Mesothelial cell of epicardium (in vitro differentiated cells): ENCODE measurements at places on chromosomes 1 and 21. TPM values are rescaled to one million over a fixed set of nuclear protein-coding genes. Genes with fewer than 3 reads are reported as not detected.

DNA sequence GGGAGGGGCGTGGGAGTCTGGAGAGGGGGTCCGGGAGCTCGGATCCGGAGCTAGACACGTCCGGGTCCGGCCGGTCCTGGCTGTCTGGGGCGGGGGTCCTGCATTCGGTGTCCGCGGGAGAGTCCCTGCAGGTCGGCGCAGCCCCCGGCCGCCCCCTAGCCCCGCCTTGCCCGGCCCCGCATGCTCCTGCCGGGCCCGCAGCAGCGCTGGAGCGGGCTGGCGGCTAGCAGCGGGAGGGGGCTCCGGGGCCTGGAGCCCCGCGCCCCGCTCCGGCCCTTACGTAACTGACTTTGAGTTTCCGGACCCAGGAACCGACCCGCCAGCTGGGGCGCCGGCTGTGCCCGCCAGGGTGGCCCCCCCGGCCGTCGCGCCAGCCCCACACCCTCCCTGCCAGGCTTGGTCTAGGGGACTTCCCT, 26.9 kb upstream of the EPB41 start:
- H3K4me1 ChIP-seq, result peaks cover 37% of the 10 kb centered on the region
- H3K4me3 ChIP-seq, result peak overlapping the region; percentile 89
- no peak overlapping the region for H3K27ac ChIP-seq
- DNase-seq, result peak; percentile 49

- H3K27me3 ChIP-seq, result peaks cover 41% of the 10 kb centered on the region
- no peak for DNase-seq
- peaks cover 44% of the 10 kb centered on the region for H3K4me1 ChIP-seq
- H3K36me3 ChIP-seq, result no peaks in the 10 kb centered on the region
- peak overlapping the region; percentile 98 for H3K27ac ChIP-seq
These were observed 5.5 kb downstream of the EFNA3 start for GRCh38 chr1:155083865-155084721.

Gene SPATA46
- total RNA-seq, result not detected in 3 replicates

DNA sequence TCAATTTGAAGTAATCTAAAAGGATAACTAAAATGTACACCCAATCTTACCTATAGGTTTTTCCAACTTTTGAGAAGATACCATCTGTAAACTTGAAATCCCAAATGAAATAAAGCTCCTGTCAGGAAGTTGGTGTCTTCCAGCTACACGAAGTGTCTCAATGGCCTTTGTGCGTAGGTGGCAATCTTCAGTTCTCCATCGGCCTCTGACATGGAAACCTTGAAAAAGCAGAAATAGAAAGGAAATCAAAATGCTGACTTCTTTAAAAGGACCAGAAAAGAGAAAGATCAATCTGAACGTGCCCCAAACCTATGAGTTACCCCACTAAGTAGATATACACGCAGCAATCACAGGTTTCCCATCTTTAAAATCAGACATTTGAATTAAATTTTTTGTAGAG, 10.0 kb downstream of the MKNK1 start:
- no peak overlapping the region for H3K4me3 ChIP-seq
- no peak overlapping the region for H3K27ac ChIP-seq
- H3K27me3 ChIP-seq, result no peaks in the 10 kb centered on the region
- H3K36me3 ChIP-seq, result peaks cover 23% of the 10 kb centered on the region
- no peak for DNase-seq
- H3K4me1 ChIP-seq, result no peaks in the 10 kb centered on the region

DNA sequence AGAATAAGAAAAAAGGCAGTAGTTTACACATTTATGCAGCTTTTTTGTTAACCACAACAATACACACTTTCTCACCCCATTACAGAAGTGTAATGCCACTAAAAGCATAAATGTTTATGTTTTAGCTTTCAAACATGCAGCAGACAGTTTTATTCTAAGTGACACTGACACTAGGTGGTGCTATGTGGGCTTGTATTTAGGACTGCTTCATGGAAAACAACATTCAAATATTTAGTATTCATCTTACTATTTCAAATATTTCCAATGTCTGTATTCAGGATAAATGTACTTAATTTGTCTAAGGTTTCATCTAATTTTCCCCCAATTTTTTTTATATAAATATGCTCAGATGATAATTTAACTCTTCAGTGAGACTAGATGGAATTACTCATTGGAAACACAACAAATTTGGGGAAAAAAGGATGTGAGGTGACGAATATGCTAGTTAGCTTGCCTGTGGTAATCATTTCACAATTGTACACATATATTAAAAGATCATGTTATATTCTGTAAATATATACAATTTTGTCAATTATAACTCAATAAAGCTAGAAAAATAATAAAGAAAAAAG, 71.4 kb downstream of the USP1 start:
- no peak for DNase-seq
- H3K4me3 ChIP-seq, result no peak overlapping the region
- H3K4me1 ChIP-seq, result no peaks in the 10 kb centered on the region
- H3K27me3 ChIP-seq, result no peaks in the 10 kb centered on the region
- H3K36me3 ChIP-seq, result peaks cover 19% of the 10 kb centered on the region
- no peak overlapping the region for H3K27ac ChIP-seq

Gene CCDC185
- total RNA-seq, result not detected in 3 replicates

DNA sequence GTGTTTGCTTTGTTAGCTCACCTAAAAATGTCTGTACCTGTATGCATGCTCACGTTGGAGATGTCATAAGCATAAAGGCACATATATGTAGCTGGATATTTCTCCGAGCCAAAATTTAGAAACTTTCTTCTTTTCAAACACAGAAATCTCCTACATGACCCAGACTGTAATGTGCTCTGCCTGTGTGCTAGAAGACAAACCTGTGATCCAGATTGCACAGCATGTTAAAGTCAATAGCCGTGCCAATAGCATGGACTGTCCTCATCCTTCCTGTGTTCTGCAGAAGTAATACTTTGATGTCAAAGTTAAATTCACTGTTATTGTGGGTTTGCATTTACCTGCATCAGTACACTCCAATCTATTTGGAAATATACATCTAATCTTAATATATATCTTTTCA, 346.2 kb upstream of the ZRANB2 start:
- no peaks in the 10 kb centered on the region for H3K27me3 ChIP-seq
- H3K27ac ChIP-seq, result no peak overlapping the region
- no peaks in the 10 kb centered on the region for H3K36me3 ChIP-seq
- peaks cover 2% of the 10 kb centered on the region for H3K4me1 ChIP-seq
- H3K4me3 ChIP-seq, result no peak overlapping the region

DNA sequence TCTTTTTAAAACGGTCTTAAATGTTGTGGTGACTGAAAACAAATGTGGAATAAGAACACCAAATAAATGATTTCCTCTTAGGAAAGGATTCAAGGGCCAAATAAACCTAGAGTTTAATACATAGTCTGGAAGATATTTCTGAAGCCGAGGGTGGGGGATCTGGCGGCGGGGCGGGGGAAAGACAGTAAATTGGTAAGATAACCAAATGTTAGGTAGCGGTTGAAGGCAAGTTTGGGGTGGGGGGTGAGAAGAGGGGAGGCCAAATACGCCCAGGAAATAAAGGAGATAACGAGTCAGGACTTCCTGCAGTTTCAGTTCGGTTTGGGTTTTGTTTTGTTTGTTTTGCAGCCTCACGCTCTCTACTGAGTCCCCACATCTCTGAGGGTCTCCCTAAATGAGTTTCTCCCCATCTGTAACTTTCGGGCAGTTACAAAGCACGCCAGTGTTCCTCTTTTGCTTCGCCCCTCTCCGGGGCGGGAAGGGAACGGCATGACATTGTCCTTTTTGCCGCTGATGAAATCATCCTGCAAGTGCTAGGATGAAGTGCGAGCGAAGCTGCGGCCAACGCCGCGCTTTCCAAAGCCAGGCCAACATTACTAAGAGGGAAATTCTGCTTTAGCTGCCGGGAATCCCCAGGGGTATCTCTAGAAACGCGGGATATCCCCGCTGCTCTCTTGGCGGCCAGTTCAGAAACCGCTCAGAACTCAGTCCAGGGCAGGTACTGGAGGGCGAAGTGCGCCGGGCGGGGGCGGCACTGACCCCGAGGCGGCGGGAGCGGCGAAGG, 844 bp downstream of the NIBAN1 start:
- peaks cover 14% of the 10 kb centered on the region for H3K4me1 ChIP-seq
- no peaks in the 10 kb centered on the region for H3K36me3 ChIP-seq
- H3K27me3 ChIP-seq, result peaks cover 53% of the 10 kb centered on the region
- DNase-seq, result peak; percentile 55
- H3K27ac ChIP-seq, result peak overlapping the region; percentile 28

Gene KIF26B
- total RNA-seq, result 63.3 to 69.7 TPM (median 64.9 TPM) in 3 replicates

Gene KRTAP21-2
- not detected in 3 replicates for total RNA-seq

Gene CYYR1
- total RNA-seq, result 19.3 to 20.8 TPM (median 20.2 TPM) in 3 replicates

Gene CDC42BPA
- total RNA-seq, result 36.8 to 44.4 TPM (median 43.2 TPM) in 3 replicates

Gene CLDN14
- not detected in 3 replicates for total RNA-seq

Gene ZNF593OS
- total RNA-seq, result not detected in 3 replicates

Gene RASAL2
- 35.0 to 35.7 TPM (median 35.5 TPM) in 3 replicates for total RNA-seq

Gene TRIM33
- total RNA-seq, result 66.9 to 72.3 TPM (median 71.3 TPM) in 3 replicates

DNA sequence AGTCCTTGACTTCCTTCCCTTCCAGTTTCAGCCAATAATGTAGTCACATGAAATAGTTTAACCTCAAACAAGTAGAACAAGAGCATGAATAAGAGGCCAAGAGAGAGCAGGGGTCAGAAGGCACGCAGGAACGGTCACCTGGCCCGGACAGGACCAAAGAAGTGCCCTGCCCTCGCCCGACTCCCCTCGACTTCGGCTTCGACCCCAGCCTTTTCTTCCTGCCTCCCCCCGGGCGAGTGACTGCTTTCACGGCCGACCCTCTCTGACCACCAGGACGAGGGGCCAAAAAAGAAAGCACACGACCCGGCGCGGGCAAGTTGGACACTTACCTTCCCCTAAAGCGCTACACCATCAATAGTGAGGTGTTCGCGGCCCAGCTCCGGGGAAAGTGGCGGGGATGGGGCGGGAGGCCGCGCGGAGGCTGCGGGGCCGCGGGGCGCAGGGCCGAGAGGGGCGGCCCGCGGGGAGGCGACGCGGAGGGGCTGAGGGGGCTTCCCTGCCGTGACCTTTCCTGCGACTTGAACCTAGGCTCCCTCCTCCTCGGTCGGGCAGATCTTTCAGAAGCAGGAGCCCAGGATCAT, 519 bp downstream of the RERE start:
- no peaks in the 10 kb centered on the region for H3K27me3 ChIP-seq
- peak overlapping the region; percentile 82 for H3K4me3 ChIP-seq
- H3K36me3 ChIP-seq, result no peaks in the 10 kb centered on the region

Gene LRRC53
- not detected in 3 replicates for total RNA-seq

DNA sequence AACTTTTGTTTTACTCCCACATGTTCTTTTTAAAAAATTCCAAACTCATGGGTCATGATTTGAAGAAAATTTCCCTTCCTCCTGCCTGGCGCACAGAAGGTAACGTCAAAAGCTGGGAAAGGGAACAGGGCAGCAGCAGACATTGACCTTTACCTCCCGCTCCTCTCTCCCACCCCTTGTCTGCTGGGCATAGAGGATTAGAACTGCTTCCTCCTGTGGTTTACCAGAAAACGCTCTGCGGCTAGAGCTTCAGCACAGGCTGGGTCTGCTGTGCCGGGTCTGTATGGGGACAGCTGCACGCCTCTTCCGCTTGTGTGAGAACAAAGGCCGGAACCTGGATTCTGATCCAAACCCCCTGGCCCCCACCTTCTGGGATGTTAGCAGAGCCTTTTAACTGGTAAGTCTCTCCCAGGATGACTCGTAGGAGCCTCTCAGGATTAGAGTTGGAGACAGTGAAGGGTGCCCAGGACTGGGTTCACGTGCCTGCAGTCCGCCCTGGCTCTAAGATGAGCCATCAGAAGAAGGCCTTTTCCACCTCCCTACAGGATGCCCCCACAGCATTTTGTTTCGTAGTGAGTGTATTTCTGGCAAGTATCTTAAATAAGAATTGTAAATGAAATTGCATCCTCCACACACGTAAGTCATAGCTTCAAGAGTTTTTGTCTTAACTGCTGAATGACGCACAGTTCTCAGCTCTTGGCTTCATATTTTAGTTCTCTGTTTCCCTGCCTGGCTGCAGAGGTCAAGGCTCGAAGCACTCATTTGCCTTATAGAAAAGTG, 5.2 kb downstream of the H6PD start:
- H3K27me3 ChIP-seq, result no peaks in the 10 kb centered on the region
- H3K4me3 ChIP-seq, result no peak overlapping the region
- H3K27ac ChIP-seq, result peak overlapping the region; percentile 78
- H3K36me3 ChIP-seq, result peaks cover 13% of the 10 kb centered on the region
- H3K4me1 ChIP-seq, result peaks cover 33% of the 10 kb centered on the region

GRCh38 chr1:209497729-209498128, 85.8 kb upstream of the CAMK1G start:
- no peak overlapping the region for H3K27ac ChIP-seq
- no peak overlapping the region for H3K4me3 ChIP-seq
- H3K27me3 ChIP-seq, result no peaks in the 10 kb centered on the region
- peaks cover 13% of the 10 kb centered on the region for H3K36me3 ChIP-seq
- peaks cover 5% of the 10 kb centered on the region for H3K4me1 ChIP-seq
- no peak for DNase-seq

GRCh38 chr1:233489411-233489810, 124.5 kb upstream of the KCNK1 start:
- no peak for DNase-seq
- H3K27me3 ChIP-seq, result no peaks in the 10 kb centered on the region
- H3K27ac ChIP-seq, result no peak overlapping the region
- no peaks in the 10 kb centered on the region for H3K4me1 ChIP-seq
- no peak overlapping the region for H3K4me3 ChIP-seq
- no peaks in the 10 kb centered on the region for H3K36me3 ChIP-seq

Gene SLC45A1
- total RNA-seq, result 4.1 to 4.9 TPM (median 4.9 TPM) in 3 replicates

Gene FMO5
- 0.73 to 1.7 TPM (median 0.97 TPM) in 3 replicates for total RNA-seq

Gene SLC6A9
- 28.4 to 30.9 TPM (median 29.5 TPM) in 3 replicates for total RNA-seq

Gene FMOD
- total RNA-seq, result 77.3 to 86.0 TPM (median 82.1 TPM) in 3 replicates

Gene ADAMTS4
- total RNA-seq, result 6.8 to 9.9 TPM (median 9.2 TPM) in 3 replicates

DNA sequence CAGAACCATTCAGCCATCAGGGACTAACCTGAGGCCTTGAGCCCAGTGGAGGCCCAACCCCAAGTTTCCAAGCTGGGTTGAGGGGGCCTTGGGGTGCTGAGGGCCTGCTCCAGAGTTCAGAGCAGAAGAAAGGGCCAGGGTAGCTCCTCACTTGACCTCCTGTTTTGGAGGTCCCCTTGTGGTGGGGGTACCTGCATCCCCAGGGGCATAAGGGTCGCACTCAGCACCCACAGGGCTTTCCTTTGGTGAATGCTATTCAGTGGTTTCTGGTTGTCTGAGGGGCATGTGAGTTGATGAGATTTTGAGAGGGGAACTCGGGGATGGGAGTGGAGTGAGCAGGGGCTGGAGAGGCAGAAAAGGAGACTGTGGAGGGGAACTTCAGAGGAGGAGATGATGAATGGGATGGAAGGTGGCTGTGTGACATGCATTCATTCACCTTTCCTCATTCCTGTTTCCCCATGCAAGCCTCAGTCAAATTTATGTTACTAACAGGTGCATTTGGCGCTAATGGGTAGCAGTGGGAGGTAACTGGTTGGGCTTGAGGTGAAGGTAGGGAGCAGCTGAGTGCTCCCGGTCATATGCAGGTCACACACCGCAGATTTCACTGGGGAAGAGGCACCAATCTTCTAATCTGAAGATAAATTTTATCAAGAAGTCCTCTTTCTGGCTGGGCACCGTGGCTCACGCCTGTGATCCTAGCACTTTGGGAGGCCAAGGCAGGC, 50.4 kb downstream of the TEX35 start:
- H3K27me3 ChIP-seq, result no peaks in the 10 kb centered on the region
- H3K36me3 ChIP-seq, result peaks cover 2% of the 10 kb centered on the region
- no peak overlapping the region for H3K27ac ChIP-seq
- peaks cover 11% of the 10 kb centered on the region for H3K4me1 ChIP-seq
- no peak for DNase-seq
- no peak overlapping the region for H3K4me3 ChIP-seq

Gene RIMS3
- 12.5 to 13.0 TPM (median 12.9 TPM) in 3 replicates for total RNA-seq
